Stimulated activated CD4-positive, alpha-beta T cell treated with anti-CD3 and anti-CD28 coated beads, Interleukin-15, amount 100 ng/mL, for 24 hours (primary cell): ENCODE measurements at places on chromosomes 4 and X.

GRCh38 chr4:38233727-38234480 lies 273.7 kb downstream of the PTTG2 start:
- DNase-seq = no peak

DNA sequence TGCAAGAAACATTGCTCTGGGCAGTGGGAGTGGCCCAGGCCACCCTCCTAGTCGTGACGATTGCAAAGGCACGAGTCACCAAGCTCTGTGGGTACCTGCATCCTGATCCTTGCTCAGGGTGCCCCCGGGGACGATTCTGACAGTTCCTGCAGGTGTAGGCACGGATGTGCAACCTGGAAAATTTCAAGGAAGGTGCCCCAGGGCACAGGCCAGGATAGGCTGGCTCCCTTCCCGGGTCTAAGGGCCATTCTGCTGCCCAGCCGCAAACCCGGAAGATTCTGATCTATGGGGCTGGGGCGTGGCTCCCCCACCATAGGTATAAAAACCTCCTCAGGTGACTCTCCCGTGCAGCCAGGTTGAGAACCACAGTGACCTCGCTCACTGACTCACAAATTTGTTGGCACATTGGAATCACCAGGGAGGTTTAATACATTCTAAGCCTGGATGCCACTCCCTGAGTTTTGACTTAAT lies 228.5 kb downstream of the PTTG2 start:
- no peak for DNase-seq

DNA sequence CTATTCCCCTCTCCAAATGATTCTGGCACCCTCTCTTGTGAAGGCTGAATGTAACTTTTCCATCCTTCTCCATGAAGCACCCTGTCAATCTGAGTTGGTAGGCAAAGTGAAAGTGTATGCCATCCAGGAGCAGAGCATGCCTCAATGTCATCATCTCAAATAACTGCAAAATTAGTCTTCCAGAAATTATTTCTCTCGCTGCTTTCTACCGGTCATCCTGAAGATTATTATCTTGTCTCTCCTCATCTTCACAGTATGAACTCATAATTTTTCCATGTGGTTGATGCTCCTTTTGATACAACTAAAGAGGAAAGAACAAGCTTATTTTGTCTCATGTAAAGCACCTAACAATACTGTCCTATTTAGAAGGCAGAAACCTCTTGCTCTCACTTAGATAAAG lies 285.5 kb upstream of the PCDH7 start:
- no peak for DNase-seq

DNA sequence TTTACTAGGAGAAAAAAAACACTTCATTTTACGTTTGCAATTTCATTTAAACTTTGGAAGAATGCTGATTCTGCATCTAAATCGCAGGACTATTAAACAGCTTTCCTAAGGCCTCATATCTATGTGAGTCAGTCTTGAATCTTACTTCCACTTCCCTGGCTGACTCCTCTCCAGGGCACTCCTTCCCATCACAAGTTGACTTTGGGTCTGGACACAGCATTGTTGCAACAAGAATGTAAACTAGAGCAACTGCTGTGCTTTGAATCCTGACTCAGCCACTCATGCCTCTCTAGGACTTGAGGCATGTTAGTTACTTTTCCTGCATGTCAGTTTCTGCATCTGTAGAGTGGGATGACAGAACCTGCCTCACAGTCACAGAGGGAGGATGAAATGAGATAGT lies 413.8 kb downstream of the FAT4 start:
- no peak for DNase-seq

DNA sequence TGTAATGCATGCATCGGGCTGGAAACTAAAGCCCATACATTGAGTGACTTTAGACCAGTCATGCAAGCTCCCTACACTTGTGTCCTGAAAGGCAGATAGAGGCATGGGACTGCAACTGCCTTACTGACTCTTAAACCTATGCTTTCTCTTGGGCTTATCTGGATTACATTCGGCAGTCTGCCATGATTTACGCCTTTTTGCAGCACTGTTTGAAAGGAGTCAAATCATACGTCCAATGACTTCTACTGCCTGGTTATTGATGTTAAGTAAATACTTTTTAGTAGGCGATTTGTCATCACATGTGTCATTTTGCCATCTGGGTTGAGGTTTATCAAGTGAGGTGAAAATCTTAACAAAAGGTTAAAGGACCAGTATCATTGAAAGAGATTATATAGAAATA lies 31.5 kb downstream of the SORBS2 start:
- DNase-seq = no peak

GRCh38 chr4:15894921-15895916 lies 43.3 kb downstream of the FGFBP1 start:
- DNase-seq = no peak

GRCh38 chr4:83323136-83323535 lies 11.5 kb downstream of the HPSE start:
- no peak for DNase-seq

DNA sequence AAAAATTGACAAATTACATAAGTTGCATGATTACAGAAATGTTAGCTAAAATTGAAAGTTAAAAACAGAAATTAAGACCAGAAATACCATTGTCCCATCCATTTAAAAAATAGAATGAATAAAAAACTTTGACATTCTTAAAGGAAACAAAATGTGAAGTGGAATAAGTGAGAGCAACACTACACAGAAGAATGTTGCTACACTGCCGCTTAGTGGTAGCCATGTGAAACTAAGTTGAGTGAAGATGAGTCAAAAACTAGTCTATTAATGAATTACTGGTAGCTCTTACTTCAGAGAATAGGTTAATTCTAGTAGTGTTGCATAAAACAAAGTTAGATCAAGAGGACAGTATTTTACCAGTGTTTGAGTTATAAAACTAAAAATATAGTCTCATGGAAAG lies 571.0 kb upstream of the KLHL4 start:
- DNase-seq = no peak

DNA sequence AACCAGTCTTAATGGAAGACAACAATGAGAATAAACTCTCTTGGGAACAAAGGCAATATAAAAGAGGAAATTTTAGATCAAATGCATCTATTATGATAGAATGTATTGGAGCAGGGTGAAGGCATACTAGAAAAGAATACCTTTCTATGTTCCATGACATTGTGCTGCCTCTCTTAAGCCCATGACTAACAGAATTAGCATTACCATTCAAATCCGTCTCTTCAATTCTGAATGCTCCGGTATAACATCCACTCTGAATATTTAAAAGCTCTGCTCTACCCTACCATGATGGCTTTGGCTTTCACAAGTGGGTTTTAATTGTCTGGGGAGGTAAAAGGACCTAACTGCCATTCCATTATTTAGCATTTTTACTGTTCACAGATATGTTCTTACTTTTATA lies 1878.4 kb downstream of the ARAP2 start:
- DNase-seq = no peak

- DNase-seq = no peak
Measured at GRCh38 chr4:153322791-153323190, 21.7 kb upstream of the MND1 start.

GRCh38 chrX:112868586-112868985 lies 28.0 kb upstream of the AMOT start:
- DNase-seq = no peak

GRCh38 chr4:72663828-72664227 lies 94.8 kb upstream of the ADAMTS3 start:
- DNase-seq = no peak

DNA sequence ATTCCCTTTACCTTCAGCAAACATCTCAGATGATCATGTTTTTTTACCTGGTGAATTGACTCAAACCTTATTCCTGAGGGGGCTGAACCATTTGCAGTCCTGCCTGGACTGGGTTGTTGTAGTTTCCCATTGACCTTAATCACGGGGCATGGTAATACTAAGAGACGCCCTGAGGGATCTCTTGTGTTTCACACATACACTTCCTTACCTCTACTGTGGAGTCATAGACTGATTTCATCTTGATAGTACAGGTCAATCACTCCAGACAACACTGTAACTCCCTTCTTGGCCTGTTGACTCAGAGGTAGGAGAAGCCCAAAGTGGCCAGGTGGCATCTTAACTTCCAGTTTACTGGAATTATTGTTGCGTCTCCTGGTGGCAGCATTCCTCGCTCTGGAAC lies 1064.0 kb upstream of the PCDH10 start:
- no peak for DNase-seq

DNA sequence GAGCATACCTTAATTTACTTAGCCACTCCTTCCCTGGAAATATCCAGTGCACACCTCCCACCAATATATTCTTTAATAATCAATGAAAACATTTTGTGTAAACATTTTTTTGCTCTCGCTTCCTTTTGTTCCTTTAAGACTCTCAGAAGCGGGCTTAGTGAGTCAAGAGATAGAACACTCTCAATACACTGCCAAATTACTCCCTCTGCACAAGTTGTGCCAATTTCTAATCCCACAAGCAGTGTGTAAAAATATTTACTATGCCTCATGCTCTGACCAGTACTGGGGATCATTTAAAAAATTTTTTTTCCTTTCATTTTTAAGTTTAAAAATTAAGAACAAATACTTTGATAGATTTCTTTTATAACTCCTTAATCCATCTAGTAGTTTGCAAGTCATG lies 5.1 kb downstream of the MORF4L2 start:
- no peak for DNase-seq

GRCh38 chr4:76341063-76341462 lies 34.5 kb downstream of the STBD1 start:
- DNase-seq = no peak

DNA sequence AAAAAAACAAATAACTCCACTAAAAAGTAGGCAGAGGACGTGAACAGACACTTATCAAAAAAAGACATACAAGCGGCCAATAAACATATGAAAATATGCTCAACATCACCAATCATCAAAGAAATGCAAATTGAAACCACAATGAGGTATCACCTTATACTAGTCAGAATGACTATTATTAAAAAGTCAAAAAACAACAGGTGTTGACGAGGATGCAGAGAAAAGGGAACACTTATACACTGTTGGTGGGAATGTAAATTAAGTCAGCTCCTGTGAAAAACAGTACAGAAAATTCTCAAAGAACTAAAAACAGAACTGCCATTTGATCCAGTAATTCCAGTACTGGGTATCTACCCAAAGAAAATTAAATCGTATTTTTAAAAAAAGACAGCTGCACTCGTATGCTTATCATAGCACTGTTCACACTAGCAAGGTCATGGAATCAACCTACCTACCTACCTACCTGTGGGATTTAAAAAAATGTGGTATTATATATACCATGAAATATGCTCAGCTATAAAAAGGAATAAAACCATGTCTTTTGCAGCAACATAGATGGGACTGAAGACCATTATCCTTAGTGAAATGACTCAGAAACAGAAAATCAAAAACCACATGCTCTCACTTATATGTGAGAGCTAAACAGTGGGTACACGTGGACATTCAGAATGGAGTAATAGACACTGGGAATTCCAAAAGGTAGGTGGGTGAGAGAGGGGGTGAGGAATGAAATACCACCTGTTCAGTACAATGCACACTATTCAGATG lies 24.8 kb upstream of the PTPN13 start:
- no peak for DNase-seq

DNA sequence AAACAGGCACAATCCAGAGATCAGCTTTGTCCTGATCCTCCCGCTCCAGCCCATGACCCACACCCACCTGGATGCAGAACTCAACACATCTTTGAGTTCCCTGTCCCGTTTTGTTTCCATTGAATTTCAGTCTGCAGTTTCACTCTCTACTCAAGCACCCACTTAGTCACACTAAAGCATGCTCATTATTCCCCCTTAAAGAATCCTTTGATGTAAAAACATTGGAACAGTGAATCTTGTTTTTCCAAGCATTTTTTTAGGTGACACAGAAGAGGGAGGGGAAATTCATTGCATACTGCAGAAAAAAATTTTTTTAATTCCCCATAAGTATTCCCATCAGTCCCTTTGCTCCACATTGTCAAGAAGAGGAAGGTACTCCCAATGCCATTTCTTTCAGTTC lies 249.7 kb upstream of the TTC29 start:
- DNase-seq = no peak

- peak; percentile 40 for DNase-seq
Measured at GRCh38 chrX:48025561-48025960, 18.8 kb downstream of the SPACA5 start.

- no peak for DNase-seq
Measured at GRCh38 chrX:110394651-110395050, 36.0 kb downstream of the RTL9 start.

DNA sequence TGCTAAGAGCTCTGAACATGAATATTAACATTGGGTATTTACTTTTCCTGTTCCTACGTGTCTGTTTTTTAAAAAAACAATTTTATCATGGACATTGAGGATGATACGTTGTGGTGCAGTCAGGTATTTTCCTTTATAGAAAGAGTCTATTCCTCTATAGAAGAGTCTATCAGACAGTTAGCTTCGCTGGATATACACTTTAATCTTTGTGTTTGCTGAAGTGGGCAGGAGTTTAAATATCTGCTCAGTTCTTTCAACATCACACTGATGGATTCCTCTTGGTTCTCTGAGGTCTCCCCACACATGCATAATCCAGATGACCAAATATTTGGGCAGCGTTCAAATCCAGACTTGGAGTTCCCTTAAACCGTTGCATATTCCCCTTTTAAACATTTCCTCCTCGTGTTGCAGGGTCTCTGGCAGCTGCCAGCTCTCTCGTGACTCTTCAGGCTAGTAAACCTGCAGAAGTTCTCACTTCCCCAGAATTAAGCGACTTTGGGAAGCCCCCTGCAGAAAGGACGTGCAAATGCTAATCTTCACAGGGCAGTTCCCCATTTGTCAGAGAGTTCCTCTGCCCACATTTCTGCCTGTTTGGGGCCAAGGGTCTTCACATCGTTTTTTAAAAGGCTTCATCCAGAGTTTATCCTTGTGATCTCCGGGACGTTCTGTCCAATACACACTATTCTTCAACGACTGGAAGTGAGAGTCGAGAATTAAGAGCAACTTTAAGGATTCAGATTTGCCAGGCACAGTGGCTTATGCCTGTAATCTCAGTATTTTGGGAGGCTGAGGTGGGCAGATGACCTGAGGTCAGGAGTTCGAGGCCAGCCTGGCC lies 20.5 kb upstream of the DHRSX start:
- DNase-seq = no peak

DNA sequence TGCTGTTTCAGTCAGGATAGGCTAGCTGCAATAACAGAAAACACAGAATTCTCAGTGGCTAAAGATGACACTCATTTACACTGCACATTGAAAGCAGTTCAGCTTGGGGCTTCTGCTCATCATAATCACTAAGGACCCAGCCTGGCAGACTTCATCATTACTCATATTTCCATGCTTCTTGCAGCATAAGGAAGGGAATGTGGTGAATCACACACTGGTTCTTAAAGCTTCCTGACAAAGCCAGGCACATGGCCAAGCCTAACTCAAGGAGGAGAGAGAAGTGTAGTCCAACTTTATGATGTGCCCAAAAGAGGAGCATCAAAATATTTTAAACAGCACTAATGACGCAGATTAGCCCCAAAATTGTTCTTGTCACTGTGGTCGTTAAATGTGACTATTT lies 186.5 kb downstream of the BANK1 start:
- no peak for DNase-seq

GRCh38 chr4:86481440-86481839 lies 112.7 kb upstream of the PTPN13 start:
- DNase-seq = no peak

- DNase-seq = no peak
Measured at GRCh38 chrX:41785685-41786084, 61.7 kb downstream of the GPR82 start.
